ENCODE measurements at places on chromosomes 6 and 20. TPM values are rescaled to one million over a fixed set of nuclear protein-coding genes. Genes with fewer than 3 reads are reported as not detected.

The TNF gene
- total RNA-seq, result 18.6 TPM

The SPTLC3 gene
- total RNA-seq, result 0.94 TPM

The SIRPD gene
- 0.31 TPM for total RNA-seq

The THEMIS gene
- 155 TPM for total RNA-seq

The ZSCAN12 gene
- 15.0 TPM for total RNA-seq

The DEFB124 gene
- not detected for total RNA-seq

The LHFPL5 gene
- not detected for total RNA-seq

The COL12A1 gene
- not detected for total RNA-seq

The RGS17 gene
- not detected for total RNA-seq

The IL20RA gene
- total RNA-seq, result not detected

The TBX18 gene
- total RNA-seq, result not detected

The CD93 gene
- 0.48 TPM for total RNA-seq

The GNAS-AS1 gene
- 1.0 TPM for total RNA-seq

The NUP43 gene
- total RNA-seq, result 61.2 TPM

The TRIM15 gene
- not detected for total RNA-seq

The EDN1 gene
- not detected for total RNA-seq

The PLCB4 gene
- not detected for total RNA-seq

The SEMG1 gene
- not detected for total RNA-seq

The EEF1A2 gene
- total RNA-seq, result 0.26 TPM

The CST4 gene
- not detected for total RNA-seq

The CNKSR3 gene
- total RNA-seq, result not detected

The SMPDL3A gene
- 0.17 TPM for total RNA-seq

The SLC12A5 gene
- 1.6 TPM for total RNA-seq

The BMP6 gene
- not detected for total RNA-seq

The CLPSL1 gene
- not detected for total RNA-seq

The DEFB132 gene
- total RNA-seq, result not detected

The CST3 gene
- total RNA-seq, result 5.9 TPM

The ZSWIM3 gene
- total RNA-seq, result 5.3 TPM
